Left cardiac atrium (tissue), 4 donors: ENCODE measurements at places on chromosomes 5 and 9. TPM values are rescaled to one million over a fixed set of nuclear protein-coding genes. Genes with fewer than 3 reads are reported as not detected.

The PRUNE2 gene
- 37.5 TPM for total RNA-seq

The CXCL14 gene
- 11.7 TPM for total RNA-seq

The GDNF gene
- 0.18 TPM for total RNA-seq

The SPINK13 gene
- total RNA-seq, result not detected

The IFNA13 gene
- total RNA-seq, result not detected

The POU5F2 gene
- total RNA-seq, result 0.35 TPM

The RETREG1 gene
- 114 TPM for total RNA-seq

The PCA3 gene
- total RNA-seq, result not detected

The SURF2 gene
- 10.6 TPM for total RNA-seq

The SLC6A18 gene
- total RNA-seq, result not detected

DNA sequence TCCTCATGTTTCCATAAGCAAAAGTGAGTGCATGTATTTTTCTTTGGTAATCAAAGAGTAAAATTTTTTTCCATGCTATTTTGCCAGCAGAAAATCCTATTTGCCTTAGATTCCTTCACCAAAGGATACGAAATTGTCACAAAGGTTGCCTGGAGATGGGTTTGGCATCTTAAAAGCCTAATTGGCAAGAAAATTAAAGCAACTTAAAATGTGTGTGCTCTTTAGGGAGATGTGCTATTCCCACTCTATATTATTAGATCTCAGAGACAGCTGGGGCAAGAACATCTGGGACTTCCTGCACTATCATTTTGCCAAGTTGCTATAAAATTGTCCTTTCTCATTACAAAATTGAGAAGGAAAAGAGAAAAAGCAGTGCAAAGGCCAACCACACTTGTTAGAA, 146.1 kb downstream of the PLCXD3 start:
- no peak for DNase-seq

DNA sequence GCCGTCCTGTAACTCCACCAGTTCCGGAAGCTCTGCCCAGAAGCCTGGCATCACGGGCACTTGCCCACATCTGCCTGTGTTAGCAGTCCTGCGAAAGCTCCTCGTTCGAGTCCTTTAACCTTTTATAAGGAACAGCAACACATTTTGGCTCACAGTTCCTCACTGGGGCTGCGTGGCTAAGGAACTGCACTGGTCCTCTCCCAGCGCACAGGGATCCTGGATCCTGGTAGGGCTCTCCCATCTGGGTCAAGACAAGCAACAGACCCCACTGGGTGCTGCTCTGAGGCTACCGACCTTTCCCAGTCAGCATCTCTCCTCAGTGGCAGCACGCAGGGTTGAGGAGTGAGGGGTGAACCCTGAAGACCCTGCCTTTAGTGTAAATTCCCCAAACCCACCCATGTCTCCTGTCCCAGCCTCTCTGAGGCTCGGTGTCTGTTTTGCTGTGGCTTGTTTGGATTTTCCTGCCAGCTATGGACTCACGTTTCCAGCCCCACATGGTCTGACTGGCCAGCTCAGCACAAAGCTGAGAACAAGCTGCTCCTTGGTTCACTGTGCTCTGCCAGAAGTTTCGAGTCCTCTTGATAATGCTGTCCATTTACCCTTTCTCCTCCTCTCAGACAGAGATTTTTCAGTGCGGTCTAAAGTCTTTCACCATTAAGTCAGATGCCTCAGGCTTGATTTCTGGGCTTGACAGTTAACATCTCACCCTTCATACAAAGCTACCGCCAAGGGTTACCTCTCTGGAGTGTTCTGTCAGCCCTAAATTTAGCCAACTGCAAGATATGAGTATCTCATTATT, 80.0 kb downstream of the AK8 start:
- no peak for DNase-seq

DNA sequence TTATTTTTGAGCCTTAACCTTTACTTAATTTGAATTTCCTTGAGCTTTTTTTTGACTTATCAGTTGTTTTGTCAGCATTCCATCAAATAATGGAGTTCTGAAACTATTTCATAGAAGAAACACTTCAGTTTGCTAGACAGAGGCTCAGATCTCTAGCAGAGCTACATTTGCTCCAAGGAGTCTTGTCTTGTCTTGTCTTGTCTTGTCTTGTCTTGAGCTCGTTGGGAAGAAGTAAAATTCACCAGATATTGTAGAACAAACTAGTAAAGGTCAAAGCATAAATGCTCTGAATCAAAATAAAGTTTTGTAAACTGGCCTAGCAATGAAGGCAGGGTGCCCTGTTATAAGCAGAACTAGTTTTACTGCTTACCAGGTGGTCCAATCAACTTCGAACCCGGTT, 33.5 kb downstream of the RAB24 start:
- DNase-seq, result no peak

- no peak for DNase-seq
Measured at GRCh38 chr9:14103115-14103514, 210.8 kb downstream of the NFIB start.

GRCh38 chr9:125784286-125785049, 37.3 kb downstream of the PBX3 start:
- no peak for DNase-seq

GRCh38 chr5:91074615-91075014, 308.5 kb downstream of the ARRDC3 start:
- no peak for DNase-seq

- no peak for DNase-seq
Measured at GRCh38 chr5:146751054-146751453, 127.5 kb downstream of the PPP2R2B start.

GRCh38 chr5:123987956-123988355, 476.0 kb downstream of the CSNK1G3 start:
- no peak for DNase-seq

GRCh38 chr9:116288658-116289057, 135.1 kb downstream of the PAPPA start:
- no peak for DNase-seq

GRCh38 chr5:10653043-10653442, 89.2 kb downstream of the ANKRD33B start:
- DNase-seq, result peak; percentile 65

DNA sequence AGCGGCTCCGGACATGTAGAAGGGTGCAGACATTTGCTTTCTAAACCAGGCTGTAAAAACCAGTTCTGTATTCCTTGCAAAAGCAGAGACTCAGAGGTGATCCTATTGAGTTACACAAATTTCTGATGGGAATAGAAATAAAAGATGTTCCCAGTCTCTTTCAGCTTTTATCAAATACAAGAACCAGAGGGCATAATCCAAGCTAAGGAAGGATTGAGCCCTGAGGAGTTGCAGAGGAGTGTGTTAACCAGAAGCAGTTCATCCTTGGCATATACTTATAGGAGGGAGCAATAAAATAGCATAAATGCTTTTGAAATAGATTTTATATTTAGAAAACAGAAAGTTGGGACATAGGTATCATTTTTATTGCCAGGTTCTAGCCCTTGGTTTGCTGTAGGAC, 75.3 kb downstream of the KIF4B start:
- DNase-seq, result no peak

GRCh38 chr5:169341556-169341955, 40.6 kb upstream of the SLIT3 start:
- no peak for DNase-seq
